ENCODE measurements at places on chromosomes 7 and 10.

GRCh38 chr7:157974678-157975230 is 612.9 kb downstream of the PTPRN2 start:
- no peak for DNase-seq

- no peak for DNase-seq
Measured at GRCh38 chr10:74882831-74883230, 56.4 kb downstream of the KAT6B start.

GRCh38 chr10:87861953-87862678 is 1.2 kb downstream of the KLLN start:
- DNase-seq: peak; percentile 88

DNA sequence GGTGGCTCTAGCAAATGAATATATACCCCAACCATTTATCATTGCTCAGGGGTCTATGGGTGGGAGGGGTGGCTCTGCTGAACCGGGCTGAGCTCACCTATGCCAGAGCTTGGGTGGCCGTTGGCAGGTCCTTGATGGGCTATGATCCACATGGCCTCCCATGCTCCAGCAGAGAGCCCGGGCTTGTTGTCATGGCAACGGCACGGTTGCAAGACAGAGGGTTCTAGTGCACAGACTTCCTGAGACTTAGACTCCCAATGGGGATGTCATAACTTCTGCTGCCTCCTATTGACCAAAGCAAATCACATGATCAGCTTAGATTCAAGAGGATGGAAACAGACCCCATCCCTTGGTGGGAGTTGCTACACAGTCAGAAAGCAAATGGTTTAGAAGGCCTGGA is 36.4 kb upstream of the CARD11 start:
- DNase-seq: no peak

GRCh38 chr10:131195116-131195515 is 116.4 kb downstream of the TCERG1L start:
- DNase-seq: no peak

GRCh38 chr10:27242951-27243551 is 2.5 kb upstream of the ACBD5 start:
- no peak for DNase-seq

- DNase-seq: no peak
Measured at GRCh38 chr10:29703271-29703670, 68.5 kb upstream of the SVIL start.

- DNase-seq: no peak
Measured at GRCh38 chr7:33155811-33156210, 26.4 kb downstream of the BBS9 start.

GRCh38 chr7:42314696-42315095 is 77.7 kb upstream of the GLI3 start:
- no peak for DNase-seq

DNA sequence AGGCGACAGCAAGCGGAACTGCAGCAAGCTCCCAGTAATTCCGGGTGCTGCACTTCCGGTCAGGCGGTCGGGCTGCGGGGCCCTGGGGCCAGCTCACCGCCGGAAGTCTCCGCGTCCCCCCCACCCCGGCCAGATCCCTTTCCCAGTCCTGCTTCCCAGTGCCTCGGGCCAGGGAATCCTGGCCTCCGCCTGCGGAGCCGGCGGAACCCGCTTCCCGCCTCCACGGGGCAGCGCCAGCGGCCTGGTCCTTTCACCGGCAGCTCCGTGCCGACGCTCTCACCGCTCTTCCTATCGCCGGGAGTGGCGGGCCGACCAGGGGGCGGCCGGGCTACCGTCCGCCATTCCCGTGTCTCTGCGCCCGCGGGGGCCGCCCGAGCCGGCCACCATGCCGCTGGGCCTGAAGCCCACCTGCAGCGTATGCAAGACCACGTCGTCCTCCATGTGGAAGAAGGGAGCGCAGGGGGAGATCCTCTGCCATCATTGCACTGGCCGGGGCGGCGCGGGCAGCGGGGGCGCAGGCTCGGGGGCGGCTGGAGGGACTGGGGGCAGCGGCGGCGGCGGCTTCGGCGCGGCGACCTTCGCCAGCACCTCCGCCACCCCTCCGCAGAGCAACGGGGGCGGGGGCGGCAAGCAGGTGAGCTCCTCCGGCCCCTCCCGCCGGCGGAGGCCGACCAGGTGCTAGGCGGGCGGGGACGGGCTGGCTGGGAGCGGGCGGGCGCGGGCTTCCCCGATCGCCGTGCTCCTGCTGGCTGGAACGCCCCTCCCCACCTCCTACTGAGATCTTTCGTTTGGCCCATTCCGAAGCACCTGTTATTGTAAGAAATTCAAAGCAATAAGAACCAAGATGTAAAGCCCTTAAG is at the start of gene GATAD1:
Gene GATAD1, plus strand, starts transcription at position 138 of the 860 bp plus-strand sequence. Its CDS starts 248 bp downstream, at position 386.
- DNase-seq: peak; percentile 67

GRCh38 chr10:75034131-75034512 is 77.3 kb upstream of the SAMD8 start:
- no peak for DNase-seq

DNA sequence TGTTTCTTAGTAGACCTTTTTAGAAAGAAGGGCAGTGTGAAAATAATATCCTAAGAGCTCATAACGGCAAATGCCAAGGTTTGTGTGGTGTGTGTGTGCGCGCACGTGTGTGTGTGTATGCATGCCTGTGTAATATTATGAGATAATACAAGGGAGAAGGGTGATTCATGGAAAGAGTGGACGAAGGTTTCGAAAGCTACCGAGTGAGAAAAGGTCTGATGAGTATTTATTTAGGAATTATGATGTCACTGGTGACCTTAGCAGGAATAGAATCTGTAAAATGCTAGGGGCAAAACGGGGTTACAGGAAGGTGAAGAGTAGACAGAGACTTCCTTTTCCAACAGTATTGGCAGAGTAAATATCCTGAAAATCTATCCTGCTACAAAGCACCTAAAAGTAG is 107.3 kb downstream of the AHR start:
- DNase-seq: no peak

DNA sequence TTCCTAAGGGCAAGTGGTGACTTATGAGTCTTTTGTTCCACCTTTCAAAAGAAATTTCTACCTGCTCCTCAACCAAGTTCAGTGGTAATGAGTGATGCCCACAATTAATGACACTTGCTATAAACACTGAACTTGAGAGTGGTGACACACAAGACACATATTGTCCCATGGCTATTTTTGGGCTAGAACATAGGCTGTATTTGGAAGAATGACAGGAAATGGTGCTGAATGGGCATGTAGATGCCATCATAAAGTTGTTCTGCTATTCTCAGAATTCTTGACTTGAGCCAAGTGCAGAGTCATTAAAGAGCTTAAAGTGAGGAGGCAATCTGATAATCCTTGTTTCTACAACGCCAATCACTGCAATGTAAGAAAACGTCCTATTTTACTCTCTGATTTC is 313.3 kb downstream of the AGMO start:
- no peak for DNase-seq

GRCh38 chr10:103021900-103022293 is 103.8 kb downstream of the CNNM2 start:
- DNase-seq: no peak

DNA sequence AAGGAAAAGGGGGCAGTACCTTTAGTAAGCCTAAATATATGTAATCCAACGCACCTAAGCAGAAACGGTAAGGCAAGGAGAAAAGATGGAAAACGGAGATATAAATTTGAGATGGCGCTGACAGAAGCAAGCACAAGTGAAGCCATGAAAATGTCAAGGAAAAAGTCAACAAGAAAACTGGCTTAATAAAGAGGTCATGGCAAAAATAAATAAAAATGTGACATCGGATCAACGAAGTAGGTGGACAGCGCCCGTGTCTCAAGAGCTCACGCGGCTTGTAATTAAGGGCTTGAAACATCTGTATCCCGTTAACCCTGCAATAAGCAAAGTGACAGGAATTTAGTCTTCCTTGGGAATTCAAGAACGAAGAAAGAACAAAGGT is 611 bp downstream of the NDUFA5 start:
- no peak for DNase-seq
